ENCODE measurements at places on chromosomes 6 and 20. TPM values are rescaled to one million over a fixed set of nuclear protein-coding genes. Genes with fewer than 3 reads are reported as not detected.

DNA sequence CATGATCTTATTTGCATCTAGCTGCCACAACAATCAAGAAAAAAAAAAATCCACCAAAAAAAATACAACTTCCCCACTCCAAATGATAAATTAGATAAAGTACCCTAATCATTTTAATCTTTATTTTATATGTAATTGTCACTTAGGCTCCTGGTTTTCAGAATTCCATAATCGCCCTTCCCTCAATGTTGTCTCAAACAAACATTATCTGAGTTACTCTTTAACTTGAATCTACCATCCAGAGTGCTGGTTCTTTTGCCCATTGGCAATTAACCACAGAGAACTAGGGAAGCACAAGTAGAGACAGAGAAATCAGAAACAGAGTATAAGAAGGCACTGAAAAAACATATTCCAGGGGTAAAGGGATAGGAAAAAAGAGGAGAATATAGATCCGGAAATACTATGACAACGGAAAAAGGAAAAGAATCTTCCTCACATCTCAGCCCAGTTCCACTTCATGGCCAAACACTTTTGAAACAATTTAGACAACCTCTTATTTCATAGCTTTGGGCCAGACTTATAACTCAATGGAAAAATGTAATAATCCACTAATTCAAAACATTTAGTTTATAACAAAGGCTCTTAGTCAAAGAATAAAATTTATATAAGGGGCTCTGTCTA, 861 bp upstream of the NHSL1 start:
- peaks cover 25% of the 10 kb centered on the region for H3K4me1 ChIP-seq
- 0 out of 2 replicates have a peak overlapping the region, but pooled peaks have one; percentile 23 for H3K27ac ChIP-seq
- DNase-seq: no peak
- peak overlapping the region; percentile 60 for H3K4me3 ChIP-seq
- H3K36me3 ChIP-seq: no peaks in the 10 kb centered on the region
- H3K27me3 ChIP-seq: no peaks in the 10 kb centered on the region

GRCh38 chr20:1368448-1369199, 24.2 kb downstream of the FKBP1A start:
- H3K27ac ChIP-seq: no peak overlapping the region
- peaks cover 3% of the 10 kb centered on the region for H3K36me3 ChIP-seq
- no peaks in the 10 kb centered on the region for H3K4me1 ChIP-seq
- no peak for DNase-seq
- no peaks in the 10 kb centered on the region for H3K27me3 ChIP-seq

DNA sequence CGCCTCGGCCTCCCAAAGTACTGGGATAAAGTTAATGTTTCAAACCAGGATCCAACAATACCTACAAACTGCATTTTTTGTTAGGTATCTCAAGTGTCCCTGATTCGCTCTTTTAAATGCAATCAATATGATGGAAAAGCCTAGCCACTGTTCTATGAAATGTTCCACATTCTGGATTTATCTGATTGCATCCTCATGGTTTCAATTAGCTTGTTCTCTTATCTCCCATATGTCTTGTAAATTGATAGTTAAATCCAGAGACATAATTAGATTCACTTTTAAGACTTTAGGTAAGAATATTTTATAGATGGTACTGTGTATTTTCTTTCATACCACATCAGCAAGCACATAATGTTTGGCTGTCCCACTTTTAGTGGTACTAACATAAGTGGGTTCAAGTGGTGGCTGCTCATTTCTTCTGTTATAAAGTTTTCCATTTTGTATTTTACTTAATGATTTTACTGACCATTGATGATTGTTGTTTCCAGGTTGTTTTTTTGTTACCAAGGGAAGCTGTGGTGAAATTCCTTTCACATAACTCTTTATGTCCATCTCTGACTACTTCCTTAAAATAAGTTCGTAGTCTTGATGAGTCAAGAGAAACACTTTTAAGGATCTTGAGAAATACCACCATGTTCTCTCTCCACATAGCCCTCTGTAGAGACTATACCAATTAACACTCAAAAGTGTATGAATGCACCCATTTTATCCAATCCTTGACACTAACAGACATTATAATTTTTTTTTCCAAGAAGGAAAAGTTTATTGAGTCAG, 40.5 kb downstream of the RNGTT start:
- H3K27me3 ChIP-seq: no peaks in the 10 kb centered on the region
- no peak overlapping the region for H3K4me3 ChIP-seq
- no peaks in the 10 kb centered on the region for H3K4me1 ChIP-seq
- DNase-seq: no peak
- H3K27ac ChIP-seq: no peak overlapping the region
- peaks cover 5% of the 10 kb centered on the region for H3K36me3 ChIP-seq

GRCh38 chr20:7770578-7770977, 169.7 kb downstream of the HAO1 start:
- no peaks in the 10 kb centered on the region for H3K4me1 ChIP-seq
- no peak overlapping the region for H3K27ac ChIP-seq
- DNase-seq: no peak
- no peaks in the 10 kb centered on the region for H3K36me3 ChIP-seq
- H3K27me3 ChIP-seq: no peaks in the 10 kb centered on the region
- no peak overlapping the region for H3K4me3 ChIP-seq

DNA sequence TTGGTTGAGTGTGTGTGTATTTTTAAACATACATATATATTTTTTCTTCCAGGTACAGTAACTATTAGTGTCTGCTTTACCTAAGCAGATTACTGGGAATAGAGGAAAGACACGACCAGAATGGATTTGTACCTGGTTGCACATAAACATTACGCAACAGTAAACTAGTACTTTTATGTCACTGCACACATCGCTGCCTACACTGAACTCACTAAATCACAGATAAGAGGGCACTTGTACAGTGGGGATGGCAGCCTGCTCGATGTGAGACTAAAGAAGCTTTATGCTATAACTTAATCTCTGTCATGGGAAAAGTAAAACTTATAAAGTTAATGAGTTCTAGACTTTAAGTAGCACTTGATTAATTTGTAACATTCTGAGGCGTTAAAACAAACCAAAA, 89.5 kb upstream of the SIM1 start:
- H3K27me3 ChIP-seq: no peaks in the 10 kb centered on the region
- H3K36me3 ChIP-seq: no peaks in the 10 kb centered on the region
- no peak overlapping the region for H3K27ac ChIP-seq
- no peak for DNase-seq
- no peak overlapping the region for H3K4me3 ChIP-seq

NCOA7 gene
- 10.3 TPM for total RNA-seq

- no peaks in the 10 kb centered on the region for H3K36me3 ChIP-seq
- no peaks in the 10 kb centered on the region for H3K27me3 ChIP-seq
- no peaks in the 10 kb centered on the region for H3K4me1 ChIP-seq
- no peak overlapping the region for H3K27ac ChIP-seq
- no peak overlapping the region for H3K4me3 ChIP-seq
Measured at GRCh38 chr20:23939641-23940040, 48.9 kb downstream of the GGTLC1 start.

- no peak for DNase-seq
- no peaks in the 10 kb centered on the region for H3K36me3 ChIP-seq
- no peak overlapping the region for H3K4me3 ChIP-seq
- H3K27me3 ChIP-seq: no peaks in the 10 kb centered on the region
- no peaks in the 10 kb centered on the region for H3K4me1 ChIP-seq
- no peak overlapping the region for H3K27ac ChIP-seq
Measured at GRCh38 chr6:22667855-22668254, 98.5 kb downstream of the HDGFL1 start.

TMC2 gene
- not detected for total RNA-seq

DNA sequence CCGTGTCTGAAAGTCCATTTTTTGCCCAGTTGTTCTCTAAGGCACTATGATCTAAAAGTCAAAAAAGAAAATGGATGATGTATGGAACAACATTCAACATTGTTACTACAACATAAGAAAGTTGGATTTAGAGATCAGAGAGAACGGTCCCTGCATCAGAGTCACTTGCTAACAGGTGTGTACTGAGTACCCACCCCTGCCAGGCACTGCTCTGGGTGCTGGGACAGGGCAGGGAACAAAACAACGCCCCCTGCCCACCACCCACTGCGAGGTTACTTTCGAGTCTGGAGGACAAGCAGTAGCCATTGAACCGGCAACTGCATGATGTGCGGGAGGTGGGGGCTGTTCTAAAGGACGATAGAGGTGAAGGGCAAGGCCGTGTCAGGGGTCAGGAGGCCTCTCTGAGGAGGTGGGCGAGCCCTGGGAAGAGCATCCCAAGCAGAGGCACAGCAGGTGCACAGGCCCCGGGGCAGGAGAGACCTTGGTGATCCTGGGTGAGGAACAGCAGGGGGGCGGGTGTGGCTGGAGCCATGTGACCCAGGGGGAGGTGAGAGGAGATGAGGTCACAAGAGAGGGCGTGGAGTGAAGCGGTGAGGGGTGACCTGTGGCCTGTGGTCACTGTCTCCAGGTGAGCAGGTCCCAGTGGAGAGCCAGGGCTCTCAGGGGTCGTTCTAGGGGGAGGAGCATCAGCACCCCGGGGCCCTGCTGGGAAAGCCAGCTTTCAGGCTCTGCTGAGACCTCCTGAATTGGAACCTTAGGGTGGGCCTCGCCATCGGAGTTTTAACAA, 197.5 kb upstream of the SULF2 start:
- DNase-seq: no peak
- peaks cover 3% of the 10 kb centered on the region for H3K4me1 ChIP-seq
- no peak overlapping the region for H3K27ac ChIP-seq
- no peaks in the 10 kb centered on the region for H3K36me3 ChIP-seq
- no peak overlapping the region for H3K4me3 ChIP-seq

USP49 gene
- total RNA-seq: 21.1 TPM

- no peak overlapping the region for H3K27ac ChIP-seq
- no peak overlapping the region for H3K4me3 ChIP-seq
- H3K36me3 ChIP-seq: peaks cover 73% of the 10 kb centered on the region
- DNase-seq: no peak
Measured at GRCh38 chr6:137201006-137201405, 18.2 kb downstream of the IFNGR1 start.

PDYN gene
- 0.63 TPM for total RNA-seq

RAD21L1 gene
- 0.48 TPM for total RNA-seq

DNA sequence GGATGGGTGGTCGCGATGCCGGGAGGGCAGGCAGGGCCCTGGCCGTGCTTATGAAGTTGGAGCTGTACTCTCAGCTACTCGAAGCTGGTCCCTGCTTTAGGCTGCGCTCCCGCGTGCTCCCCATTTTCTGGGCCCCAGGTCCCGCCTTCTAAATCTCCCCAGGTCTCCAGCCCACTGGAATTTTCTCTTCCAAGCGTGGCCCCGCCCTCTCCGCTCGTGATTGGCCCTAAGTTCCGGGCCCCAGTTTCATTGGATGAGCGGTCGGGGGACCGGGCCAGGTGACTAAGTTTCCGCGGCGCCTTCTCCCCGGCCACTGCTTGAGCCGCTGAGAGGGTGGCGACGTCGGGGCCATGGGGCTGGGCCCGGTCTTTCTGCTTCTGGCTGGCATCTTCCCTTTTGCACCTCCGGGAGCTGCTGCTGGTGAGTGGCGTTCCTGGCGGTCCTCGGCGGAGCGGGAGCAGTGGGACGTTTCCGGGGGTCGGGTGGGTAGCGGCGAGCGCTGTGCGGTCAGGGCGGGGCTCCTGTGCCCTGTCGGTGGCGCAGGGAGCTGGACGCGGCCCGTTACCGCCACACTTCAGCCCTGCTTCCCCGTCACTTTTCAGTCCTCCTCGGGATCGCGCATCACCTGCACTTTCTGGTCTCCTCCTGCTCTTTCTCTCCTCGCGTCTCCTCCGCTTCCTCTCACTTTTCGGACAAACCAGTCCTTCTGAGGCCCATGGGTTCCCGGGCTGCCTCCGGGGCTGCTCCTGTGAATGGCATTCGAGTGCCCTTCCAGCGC, at the start of gene MICA:
MICA (plus strand) TSS at position 313 of the 778 bp plus-strand sequence; CDS start at position 351, 38 bp downstream.
- DNase-seq: peak; percentile 94
- H3K4me3 ChIP-seq: peak within 1 kb of the TSS; percentile 70
- H3K36me3 ChIP-seq: no peaks in the 10 kb centered on the region
- peaks cover 10% of the 10 kb centered on the region for H3K27me3 ChIP-seq

DNA sequence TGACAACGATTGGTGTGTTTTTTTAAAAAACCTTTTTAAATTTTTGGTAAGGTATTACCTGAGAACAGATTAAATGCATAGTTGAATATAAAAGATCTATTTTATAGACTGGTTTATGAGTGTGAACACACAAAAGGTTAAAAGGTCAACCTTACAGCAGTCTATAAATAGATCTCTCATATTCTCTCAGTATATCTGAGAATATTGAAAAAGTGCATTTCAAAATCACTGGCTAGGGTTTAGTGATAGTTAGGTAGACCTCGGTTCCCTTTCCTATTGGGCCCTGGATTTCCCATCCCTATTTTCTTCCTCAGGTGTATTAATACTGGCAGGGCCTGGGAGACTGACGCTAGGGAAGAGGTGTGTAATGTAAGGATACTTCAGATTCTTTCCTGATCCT, 723 bp upstream of the ZNF451 start:
- no peak for DNase-seq
- no peak overlapping the region for H3K27ac ChIP-seq
- H3K36me3 ChIP-seq: no peaks in the 10 kb centered on the region
- peak overlapping the region; percentile 64 for H3K4me3 ChIP-seq
- no peaks in the 10 kb centered on the region for H3K27me3 ChIP-seq

DNA sequence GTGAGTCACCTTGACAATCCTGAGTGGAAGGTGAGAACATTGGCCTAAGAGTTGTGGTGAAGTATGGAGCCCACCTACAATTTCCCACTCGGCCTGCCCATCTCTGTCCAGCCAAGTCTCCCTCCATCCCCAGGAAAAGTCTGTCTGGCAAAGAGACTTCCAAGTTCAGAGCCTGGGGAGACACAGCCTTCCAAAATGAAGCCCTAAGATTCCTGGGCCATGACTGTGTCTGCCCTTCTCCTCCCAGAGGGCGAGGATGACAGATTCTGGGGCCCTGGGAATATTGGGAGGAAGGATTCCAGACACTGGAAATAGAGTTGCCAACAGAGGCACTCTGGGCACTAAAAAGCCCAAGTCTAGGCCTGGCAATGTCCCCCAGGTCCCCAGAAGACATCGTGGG, 176.8 kb downstream of the NFATC2 start:
- no peak overlapping the region for H3K4me3 ChIP-seq
- no peaks in the 10 kb centered on the region for H3K27me3 ChIP-seq
- H3K27ac ChIP-seq: no peak overlapping the region
- DNase-seq: no peak
- no peaks in the 10 kb centered on the region for H3K4me1 ChIP-seq
- no peaks in the 10 kb centered on the region for H3K36me3 ChIP-seq

DNA sequence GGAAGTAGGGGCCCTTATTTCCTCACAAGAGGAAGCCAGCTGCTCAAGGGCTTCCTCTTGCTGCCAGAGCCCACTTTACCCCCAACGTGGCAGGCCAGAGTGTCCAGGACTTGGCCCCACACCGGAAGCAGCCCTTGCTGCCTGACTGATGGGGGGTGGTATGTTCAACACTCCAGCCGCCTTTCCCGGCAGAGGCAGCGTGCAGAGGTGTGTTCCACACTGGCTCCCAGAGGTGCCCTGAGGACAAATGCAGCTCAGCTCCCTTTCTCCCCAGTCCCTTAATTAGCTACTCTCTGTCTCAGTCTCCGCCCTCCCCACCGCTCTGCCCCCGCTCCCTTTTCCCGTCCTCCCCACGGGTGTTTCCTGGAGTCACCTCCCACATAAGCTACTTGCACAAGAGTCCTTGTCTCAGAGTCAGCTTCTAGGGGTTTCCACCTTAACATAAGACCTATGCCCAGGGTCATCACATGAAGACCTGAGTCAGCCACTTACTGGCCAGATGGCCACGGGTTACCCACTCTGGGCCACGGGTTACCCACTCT, 61.7 kb upstream of the SHLD1 start:
- no peaks in the 10 kb centered on the region for H3K36me3 ChIP-seq
- no peak overlapping the region for H3K27ac ChIP-seq
- no peaks in the 10 kb centered on the region for H3K27me3 ChIP-seq
- no peak overlapping the region for H3K4me3 ChIP-seq
- DNase-seq: no peak

SOBP gene
- total RNA-seq: 6.2 TPM

GRCh38 chr20:19624221-19624965, 133.7 kb upstream of the RIN2 start:
- DNase-seq: no peak
- H3K27me3 ChIP-seq: no peaks in the 10 kb centered on the region
- H3K4me3 ChIP-seq: no peak overlapping the region
- peaks cover 3% of the 10 kb centered on the region for H3K4me1 ChIP-seq
- H3K27ac ChIP-seq: no peak overlapping the region

All from H1 (cell line).